ENCODE measurements at places on chromosomes 13 and 19.

GRCh38 chr13:99481366-99481765, 19.9 kb upstream of the TM9SF2 start:
- DNase-seq: no peak

DNA sequence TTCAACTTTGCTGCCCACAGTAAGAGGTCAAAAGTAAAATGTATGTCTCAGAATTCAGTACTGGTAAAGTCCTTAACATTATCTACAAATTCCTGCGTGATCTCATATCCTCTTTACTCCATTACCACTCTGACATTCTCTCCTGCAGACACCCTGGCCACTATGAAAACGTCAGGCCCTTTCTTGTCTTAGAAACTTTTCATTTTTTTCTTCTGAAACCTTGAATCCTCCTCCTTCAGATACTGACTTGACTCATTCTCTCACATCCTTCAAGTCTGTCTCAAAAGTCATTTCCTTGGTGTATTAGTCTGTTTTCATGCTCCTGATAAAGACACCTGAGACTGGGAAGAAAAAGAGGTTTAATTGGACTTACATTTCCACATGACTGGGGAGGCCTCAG, 262.3 kb downstream of the POU4F1 start:
- DNase-seq: no peak

- no peak for DNase-seq
These were observed 10.8 kb downstream of the FFAR2 start for GRCh38 chr19:35458731-35459391.

- no peak for DNase-seq
These were observed 695 bp downstream of the TICAM1 start for GRCh38 chr19:4830768-4831265.

DNA sequence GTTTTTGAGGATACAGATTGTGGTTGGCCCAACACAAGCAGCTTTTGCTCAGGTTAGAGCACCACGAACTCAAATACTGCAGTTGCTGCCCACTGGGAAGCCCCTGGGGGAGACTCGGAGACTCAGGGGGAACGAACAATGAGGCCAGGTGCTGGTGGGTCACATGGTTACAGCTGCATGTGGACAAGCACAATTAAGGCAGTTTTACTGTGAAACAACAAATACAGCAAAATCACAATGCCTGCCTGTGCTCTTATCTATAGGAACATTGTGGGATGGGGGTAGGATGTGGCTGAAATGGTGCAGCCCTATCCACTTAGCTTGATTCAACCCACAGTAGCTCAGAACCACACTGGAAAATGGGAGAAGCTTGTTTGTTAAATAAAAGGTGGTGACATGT, 119.7 kb upstream of the SPATA13 start:
- no peak for DNase-seq

DNA sequence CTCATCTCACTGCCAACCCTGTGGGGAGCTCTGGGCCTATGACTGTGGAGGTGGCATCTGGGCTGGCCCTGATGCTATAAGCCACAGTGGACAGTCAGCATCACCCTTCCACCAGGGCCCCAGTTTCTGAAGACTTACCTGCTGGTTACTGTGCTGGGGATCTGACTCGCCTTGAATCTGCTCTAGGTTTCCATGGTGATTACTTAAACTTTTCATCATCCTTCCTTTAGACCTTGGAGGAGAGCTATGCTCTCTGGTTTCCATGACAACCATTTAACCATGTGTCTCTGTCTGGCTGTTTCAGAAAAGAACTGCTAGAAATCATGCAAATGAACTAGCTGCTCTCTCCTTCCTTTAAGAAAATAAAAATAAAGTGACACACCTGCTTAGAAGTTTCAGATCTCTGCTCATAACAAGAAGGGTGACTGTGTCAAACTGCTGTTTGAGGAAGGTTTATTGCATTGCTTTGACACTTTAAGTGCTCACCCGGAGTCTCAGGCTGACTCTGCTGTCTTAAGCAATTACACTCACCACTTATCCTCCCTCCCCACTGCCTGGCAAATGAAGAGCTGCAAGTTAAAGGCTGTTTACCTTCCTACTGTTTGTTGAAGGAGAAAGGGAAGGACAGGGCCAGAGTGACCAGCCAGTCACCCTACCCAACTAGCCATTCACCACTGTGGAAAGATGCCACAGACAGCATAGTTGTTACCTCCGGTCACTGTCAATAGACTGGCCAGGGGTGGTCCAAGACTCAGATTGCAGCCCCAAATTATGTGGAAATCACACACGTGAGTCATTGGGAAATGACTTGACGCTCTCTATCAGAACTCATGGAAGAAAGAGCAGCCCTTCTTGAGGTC, 87.6 kb downstream of the HSPH1 start:
- peak; percentile 4 for DNase-seq

DNA sequence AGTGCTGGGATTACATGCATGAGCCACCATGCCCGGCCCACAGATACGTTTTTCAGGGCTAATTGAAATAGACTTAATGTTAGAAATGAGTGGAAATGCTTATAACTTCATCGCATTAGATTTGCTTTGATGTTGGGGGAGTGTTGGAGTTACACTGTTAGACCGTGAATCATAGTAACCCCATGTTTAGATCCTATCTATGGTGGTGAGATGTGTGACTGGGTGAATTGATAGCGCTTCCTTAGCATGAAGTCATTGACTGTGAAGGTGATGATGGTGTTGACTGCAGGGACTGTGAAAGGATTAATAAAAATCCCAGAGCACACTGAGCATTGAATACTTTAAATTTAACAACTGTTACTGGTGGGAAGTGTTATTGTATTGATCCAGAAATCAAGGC, 1.7 kb downstream of the ZNF264 start:
- DNase-seq: no peak

- no peak for DNase-seq
These were observed 532.7 kb upstream of the SPRY2 start for GRCh38 chr13:80873589-80873988.

GRCh38 chr13:83378908-83379307, 503.4 kb downstream of the SLITRK1 start:
- no peak for DNase-seq

DNA sequence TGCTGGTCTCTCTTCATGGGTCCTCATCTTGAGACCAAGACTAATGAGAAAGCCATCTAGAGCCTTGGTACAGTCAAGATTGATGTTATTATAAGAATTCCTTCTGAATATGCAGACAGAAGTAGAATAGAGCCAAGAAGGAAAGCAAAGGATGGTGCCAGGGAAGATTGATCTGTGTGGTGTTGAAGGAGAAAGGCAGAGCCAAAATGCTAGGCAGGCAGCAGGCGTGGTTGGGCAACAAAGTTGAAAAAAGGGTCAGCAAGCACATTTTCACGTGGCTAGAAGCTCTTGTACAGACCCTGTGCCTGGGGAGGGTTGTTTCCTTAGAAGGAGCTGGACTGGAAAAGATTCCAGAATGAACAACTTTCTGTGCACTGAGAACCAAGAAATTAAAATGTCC, 319.7 kb upstream of the ARGLU1 start:
- no peak for DNase-seq

GRCh38 chr13:107210723-107211030, 642.7 kb upstream of the ARGLU1 start:
- DNase-seq: peak; percentile 54

DNA sequence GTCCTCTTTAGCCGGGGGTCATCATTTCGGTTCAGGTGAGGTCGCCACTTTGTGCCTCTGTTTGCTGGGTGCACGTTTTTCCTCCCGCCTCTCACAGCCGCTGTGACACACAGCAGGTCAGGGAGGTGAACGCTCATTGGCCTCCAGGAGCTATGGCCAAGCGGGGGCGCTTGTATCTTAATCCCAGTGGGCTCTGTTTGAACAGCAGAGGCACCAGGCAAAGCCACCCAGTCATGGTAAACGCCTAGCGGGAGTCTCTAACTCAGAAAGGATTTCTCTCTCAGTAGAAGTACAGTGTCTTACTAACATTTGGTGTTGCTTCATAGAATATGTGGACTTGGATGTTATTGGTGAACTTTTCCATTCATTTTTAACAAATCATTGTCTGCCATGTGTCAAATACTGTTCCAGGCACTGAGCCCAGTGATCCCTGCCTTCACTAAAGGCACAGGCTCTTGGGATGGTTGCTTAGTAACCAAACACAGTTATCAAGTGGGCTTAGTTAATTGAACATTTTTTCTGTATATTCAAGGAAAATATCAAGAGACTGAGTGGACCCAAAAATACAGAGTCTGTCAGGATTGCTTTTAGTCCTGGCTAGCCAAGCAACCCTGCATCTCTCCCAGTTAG, 186.7 kb downstream of the STK24 start:
- DNase-seq: peak; percentile 10

DNA sequence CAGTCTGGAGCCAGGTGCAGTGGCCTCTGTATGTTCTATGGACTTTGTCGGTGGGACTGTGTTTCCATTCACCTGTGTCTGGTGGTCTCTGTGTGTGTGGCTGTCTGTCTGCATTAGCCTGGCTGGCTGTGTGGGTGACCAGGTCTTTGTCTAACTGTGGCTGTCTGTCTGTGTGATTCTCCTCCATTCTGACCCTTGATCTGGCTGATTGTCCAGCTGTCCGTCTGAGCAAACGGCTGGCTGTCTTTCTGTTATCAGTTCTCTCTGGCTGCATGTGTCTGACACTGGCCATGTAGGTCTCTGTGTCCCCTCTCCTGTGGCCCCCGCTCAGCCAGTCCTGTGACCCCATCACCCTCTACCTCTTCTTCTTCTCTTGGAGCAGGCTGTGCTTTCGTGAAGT, 53.2 kb downstream of the CELF5 start:
- no peak for DNase-seq

- DNase-seq: peak; percentile 7
These were observed 419.8 kb downstream of the SLITRK6 start for GRCh38 chr13:85379433-85379832.

GRCh38 chr19:19416280-19416679, 10.8 kb downstream of the GATAD2A start:
- no peak for DNase-seq

DNA sequence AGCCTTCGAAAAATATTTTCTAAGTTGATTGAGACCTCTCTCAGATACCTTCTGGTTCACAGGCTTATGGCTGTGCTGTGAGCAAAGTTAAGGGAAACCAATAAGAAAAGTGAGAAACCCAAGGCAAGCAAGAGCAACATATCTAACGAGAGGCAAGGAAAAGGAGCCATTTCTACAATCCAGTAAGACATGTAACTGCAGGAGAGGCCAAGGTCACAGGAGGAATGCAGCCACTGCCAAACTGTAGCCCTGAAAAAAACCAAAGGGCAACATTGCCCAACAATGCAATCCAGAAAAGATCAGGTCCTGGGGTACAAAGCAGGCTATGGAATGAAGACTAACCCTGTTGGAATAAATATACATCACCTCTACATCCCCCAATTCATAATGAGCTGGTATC, 21.3 kb downstream of the SCGB2B2 start:
- DNase-seq: no peak

DNA sequence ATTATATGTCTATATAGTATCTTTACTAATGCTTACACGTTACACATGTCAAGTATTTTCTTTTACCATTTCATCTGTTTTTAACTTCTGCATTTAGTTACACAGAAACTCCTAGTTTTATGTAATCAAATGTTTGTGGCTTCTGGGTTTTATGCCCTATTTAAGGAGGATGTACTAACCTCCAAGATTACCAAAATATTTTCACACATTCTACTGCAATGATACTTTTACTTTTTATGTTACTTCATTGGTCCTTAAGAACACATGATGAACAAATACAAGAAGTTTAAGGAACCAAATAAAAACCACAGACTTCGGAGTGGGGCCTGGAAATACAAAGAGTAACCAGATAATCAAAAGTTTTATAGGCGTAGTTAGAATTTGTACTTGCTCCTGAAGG, 37.2 kb downstream of the ZC3H13 start:
- DNase-seq: no peak

- no peak for DNase-seq
These were observed 131.5 kb downstream of the SHISA2 start for GRCh38 chr13:25920277-25920676.

DNA sequence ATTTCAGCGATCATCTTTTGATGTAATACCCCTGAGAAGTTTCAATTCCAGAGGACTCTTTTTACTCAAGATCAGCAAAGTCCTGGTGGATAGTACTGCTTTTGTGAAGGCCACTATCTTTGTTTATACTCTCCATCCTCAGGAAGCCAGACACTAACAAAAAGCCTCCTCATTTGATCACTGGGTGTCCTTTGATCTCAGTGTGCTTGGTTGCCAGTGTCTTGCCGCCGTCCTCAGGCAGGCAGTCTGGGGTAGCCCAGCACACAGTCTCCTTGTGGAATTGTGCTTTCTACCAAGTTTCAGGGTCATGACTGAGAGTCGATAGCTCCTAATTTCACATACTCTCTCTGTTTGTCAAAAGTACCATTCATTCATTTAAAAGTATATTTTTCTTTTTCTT, 762.2 kb downstream of the EFNB2 start:
- DNase-seq: no peak

DNA sequence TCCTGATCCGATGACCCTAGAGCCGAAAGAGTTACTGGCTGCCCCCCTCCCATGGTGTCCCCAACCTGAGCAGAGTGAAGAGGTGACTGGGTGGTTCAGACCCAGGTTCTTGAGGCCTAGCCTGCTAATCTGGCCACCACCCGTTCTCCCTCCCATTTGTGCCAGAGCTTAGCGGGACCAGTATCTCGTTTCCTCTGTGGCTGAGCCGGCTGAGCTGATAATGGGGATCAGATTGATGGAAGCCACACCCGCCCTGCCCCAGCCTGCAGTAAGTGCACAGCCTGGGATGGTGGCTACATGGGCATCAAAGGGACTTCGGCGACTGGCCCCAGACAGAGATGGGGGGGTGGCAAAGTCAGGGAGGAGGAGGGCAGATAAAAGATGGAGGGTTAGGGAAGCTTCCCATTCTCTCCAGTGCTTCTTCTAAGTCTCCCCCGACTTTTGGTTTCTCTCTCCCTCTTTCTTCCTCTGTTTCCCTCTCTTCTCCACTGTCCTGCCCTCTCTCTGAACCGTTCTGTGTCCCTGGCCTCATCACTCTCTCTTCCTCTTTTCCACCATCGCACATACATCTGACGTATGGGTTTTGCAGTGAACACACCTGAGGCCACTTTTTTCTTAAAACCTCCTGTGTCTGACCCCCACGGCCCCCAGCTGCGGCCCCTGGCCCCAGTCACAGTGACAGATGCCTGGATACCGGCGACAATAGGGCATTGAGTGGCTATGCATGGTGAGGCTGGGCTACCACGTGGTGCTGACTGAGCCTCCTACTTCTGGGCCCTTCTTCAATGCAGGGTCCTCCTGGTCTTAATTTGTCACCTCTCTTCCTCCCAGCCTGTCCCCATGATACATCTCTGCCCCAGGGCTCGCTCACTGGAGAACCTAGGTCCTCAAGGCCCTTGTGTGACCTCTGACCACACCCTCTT, 2.4 kb downstream of the ELAVL3 start:
- DNase-seq: no peak

- DNase-seq: no peak
These were observed 31.2 kb downstream of the DHRS12 start for GRCh38 chr13:51772781-51773180.

Measured in adipocyte (in vitro differentiated cells).